Esophagus squamous epithelium (tissue), 5 donors: ENCODE measurements at places on chromosomes 5 and 9. TPM values are rescaled to one million over a fixed set of nuclear protein-coding genes. Genes with fewer than 3 reads are reported as not detected.

The COL15A1 gene
- total RNA-seq: 10.6 TPM

The NR5A1 gene
- not detected for total RNA-seq

The PAEP gene
- not detected for total RNA-seq

The PPP2R2B gene
- 1.5 TPM for total RNA-seq

The LOX gene
- total RNA-seq: 5.2 TPM

The IFNA13 gene
- total RNA-seq: not detected

DNA sequence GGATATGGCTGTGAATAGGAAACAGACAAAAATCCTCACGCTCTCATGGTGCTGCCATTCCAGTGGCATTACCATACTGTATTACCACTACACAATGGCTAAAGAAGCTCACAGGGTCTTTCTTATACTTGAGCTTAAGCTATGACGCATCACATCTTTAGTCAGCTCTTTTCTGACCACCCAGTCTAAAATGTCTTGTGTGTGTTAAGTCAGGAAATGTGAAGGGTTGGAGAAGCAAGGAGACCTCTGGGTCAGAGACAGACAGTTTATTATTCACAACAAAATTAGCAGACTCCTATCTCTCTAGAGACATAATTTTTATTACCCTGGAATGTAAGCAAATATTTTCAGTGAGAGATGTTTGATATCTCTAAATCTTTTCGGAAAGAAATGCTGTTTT lies 1583.2 kb upstream of the WWC1 start:
- no peak overlapping the region for H3K27ac ChIP-seq
- H3K27me3 ChIP-seq: no peaks in the 10 kb centered on the region
- no peaks in the 10 kb centered on the region for H3K4me1 ChIP-seq
- no peak overlapping the region for H3K4me3 ChIP-seq
- no peaks in the 10 kb centered on the region for H3K36me3 ChIP-seq

- H3K27ac ChIP-seq: no peak overlapping the region
- peaks cover 3% of the 10 kb centered on the region for H3K36me3 ChIP-seq
- H3K27me3 ChIP-seq: no peaks in the 10 kb centered on the region
- DNase-seq: no peak
- H3K4me1 ChIP-seq: no peaks in the 10 kb centered on the region
- H3K4me3 ChIP-seq: no peak overlapping the region
Observed at GRCh38 chr5:138914338-138914737, 39.2 kb upstream of the LRRTM2 start.

DNA sequence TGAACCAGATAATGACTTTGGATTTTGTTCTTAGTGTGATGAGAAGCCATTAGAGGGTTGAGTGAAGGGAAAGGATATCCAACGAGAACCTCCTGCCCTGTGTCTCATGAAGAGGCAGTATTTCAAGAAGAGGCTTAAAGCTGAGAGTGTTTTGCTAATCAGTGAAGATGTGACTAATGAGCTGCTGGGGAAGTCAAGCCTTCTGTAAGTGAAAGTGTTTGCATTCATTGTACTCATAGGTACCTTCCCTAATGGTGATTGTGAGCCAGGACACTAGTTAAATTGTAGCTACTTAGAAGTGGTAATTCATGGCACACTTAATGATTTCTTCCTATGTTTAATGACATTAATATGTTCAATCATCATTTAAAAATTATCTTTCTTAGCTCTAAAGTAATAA lies 23.7 kb downstream of the PIP5K1B start:
- H3K27me3 ChIP-seq: peaks cover 7% of the 10 kb centered on the region
- no peak for DNase-seq
- no peak overlapping the region for H3K27ac ChIP-seq
- no peaks in the 10 kb centered on the region for H3K36me3 ChIP-seq
- no peaks in the 10 kb centered on the region for H3K4me1 ChIP-seq

- no peaks in the 10 kb centered on the region for H3K4me1 ChIP-seq
- H3K27me3 ChIP-seq: no peaks in the 10 kb centered on the region
- no peaks in the 10 kb centered on the region for H3K36me3 ChIP-seq
- H3K4me3 ChIP-seq: no peak overlapping the region
- H3K27ac ChIP-seq: no peak overlapping the region
Observed at GRCh38 chr5:38660194-38660668, 103.8 kb upstream of the LIFR start.

DNA sequence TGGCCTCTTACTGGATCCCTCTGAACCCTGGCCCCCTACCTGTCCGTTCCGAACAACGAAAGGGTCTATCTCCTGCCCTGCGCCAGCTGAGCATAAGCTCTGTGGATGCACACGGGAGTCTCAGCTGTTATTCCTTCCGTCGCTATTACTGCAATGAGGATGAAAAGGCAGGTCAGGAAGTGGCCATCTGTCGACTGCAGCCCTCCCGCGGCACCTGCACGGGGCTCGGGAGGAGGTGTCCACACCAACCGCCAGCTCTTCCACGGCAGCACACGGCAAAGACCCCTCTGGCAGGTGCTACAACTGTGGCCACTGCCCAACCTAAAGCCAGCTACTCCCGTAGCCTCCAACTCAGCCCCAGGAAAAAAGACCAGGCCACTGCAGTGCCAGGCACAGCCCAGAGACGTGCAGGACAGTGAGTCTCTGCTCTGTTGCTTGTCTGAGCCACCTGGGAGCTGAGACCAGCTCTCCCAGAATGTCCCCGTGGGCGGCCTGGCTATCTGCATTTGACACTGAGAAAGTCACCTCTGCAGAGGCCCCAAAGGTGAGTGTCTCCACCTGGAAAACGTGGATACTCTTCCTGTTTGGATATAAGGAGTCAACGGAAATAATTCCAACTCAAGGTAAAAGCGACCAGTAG lies 19.1 kb downstream of the CAMSAP1 start:
- DNase-seq: no peak
- H3K27me3 ChIP-seq: no peaks in the 10 kb centered on the region
- no peaks in the 10 kb centered on the region for H3K36me3 ChIP-seq
- H3K4me3 ChIP-seq: no peak overlapping the region
- peak overlapping the region; percentile 18 for H3K27ac ChIP-seq

GRCh38 chr9:113186137-113186755 lies 34.8 kb downstream of the FKBP15 start:
- peaks cover 95% of the 10 kb centered on the region for H3K36me3 ChIP-seq
- no peak overlapping the region for H3K27ac ChIP-seq
- H3K4me3 ChIP-seq: no peak overlapping the region

- no peak overlapping the region for H3K4me3 ChIP-seq
- H3K27me3 ChIP-seq: no peaks in the 10 kb centered on the region
- DNase-seq: no peak
- H3K27ac ChIP-seq: no peak overlapping the region
- H3K4me1 ChIP-seq: peaks cover 78% of the 10 kb centered on the region
Observed at GRCh38 chr5:142813220-142813619, 43.0 kb downstream of the ARHGAP26 start.

DNA sequence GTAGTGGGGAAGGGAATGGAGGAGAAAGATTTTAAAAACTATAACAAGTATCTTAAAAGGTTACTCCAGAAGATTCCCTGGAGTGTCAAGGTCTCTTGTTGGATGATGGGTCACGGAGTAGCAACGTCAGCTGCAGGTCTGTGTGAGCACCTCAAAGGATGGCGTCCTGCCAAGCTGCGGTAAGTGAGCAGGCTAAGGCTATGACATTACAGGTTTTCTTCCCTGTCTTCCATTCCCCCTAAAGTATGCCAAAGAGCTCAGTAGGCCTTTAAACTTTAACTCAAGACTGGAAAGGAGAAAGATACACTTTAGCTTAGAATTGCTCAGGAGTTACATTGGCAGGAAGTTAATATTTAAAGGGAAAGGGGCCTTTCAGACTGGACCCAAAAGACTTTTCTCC lies 17.5 kb downstream of the SPOCK1 start:
- H3K4me3 ChIP-seq: no peak overlapping the region
- H3K27ac ChIP-seq: no peak overlapping the region
- H3K27me3 ChIP-seq: no peaks in the 10 kb centered on the region
- no peaks in the 10 kb centered on the region for H3K4me1 ChIP-seq
- H3K36me3 ChIP-seq: no peaks in the 10 kb centered on the region

DNA sequence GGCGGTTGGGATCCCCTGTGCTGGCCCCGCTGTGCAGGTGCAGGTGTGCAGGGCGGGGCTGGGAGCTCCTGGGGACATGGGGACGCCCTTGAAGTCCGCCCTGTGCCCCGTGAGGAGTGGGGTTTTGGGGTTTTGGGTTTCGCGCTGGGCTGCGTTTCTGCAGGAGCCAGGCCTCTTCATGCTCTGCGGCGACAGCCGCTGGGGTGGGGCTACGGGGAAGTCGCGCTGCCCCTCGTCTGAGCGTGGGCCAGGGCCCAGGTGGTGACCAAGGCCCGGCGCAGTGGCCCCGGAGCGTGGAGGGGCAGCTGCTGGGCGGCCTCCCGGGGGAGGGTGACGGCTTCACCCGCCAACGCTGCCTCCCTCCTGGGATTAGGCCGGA lies 47.8 kb upstream of the IRX4 start:
- peak overlapping the region; percentile 72 for H3K27ac ChIP-seq
- no peak for DNase-seq
- H3K4me1 ChIP-seq: peaks cover 26% of the 10 kb centered on the region
- H3K4me3 ChIP-seq: peak overlapping the region; percentile 71
- no peaks in the 10 kb centered on the region for H3K27me3 ChIP-seq
- no peaks in the 10 kb centered on the region for H3K36me3 ChIP-seq

- H3K36me3 ChIP-seq: no peaks in the 10 kb centered on the region
- no peak overlapping the region for H3K27ac ChIP-seq
- no peak for DNase-seq
- H3K4me1 ChIP-seq: peaks cover 5% of the 10 kb centered on the region
- H3K27me3 ChIP-seq: no peaks in the 10 kb centered on the region
Observed at GRCh38 chr5:180441564-180442051, 52.6 kb upstream of the CNOT6 start.

DNA sequence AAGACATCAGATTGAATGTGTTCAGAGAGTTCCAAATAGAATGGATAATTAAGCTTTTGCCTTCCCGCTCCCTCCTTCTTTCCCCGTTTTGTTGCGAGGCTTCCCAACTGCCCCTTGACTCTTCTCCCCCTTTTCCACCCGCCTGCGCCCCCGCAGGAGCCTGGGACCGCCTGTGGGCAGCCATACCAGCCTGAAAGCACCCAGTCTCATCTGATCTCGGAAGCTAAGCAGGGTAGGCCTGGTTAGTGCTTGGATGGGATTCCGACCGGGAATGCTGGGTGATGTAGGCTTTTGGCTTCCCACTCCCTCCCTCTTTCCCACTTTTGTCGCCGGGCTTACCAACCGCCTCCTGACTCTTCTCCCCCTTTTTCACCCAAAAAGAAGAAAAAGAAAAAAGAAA lies 6.8 kb upstream of the HSD17B4 start:
- no peaks in the 10 kb centered on the region for H3K4me1 ChIP-seq
- H3K36me3 ChIP-seq: no peaks in the 10 kb centered on the region
- no peaks in the 10 kb centered on the region for H3K27me3 ChIP-seq
- H3K4me3 ChIP-seq: no peak overlapping the region
- no peak overlapping the region for H3K27ac ChIP-seq
- no peak for DNase-seq

GRCh38 chr5:74556006-74556405 lies 84.5 kb downstream of the ENC1 start:
- no peaks in the 10 kb centered on the region for H3K36me3 ChIP-seq
- DNase-seq: no peak
- no peak overlapping the region for H3K27ac ChIP-seq
